ENCODE measurements at places on chromosomes 16 and 17. TPM values are rescaled to one million over a fixed set of nuclear protein-coding genes. Genes with fewer than 3 reads are reported as not detected.

The CHST4 gene
- total RNA-seq: not detected

The TBC1D3E gene
- not detected for total RNA-seq

The KRT28 gene
- total RNA-seq: not detected

GRCh38 chr16:30786936-30787612 lies at the start of gene ZNF629:
Gene ZNF629 (minus strand): TSS chr16:30787205. CDS start chr16:30784482, 2,723 bp downstream.
- peak within 1 kb of the TSS; percentile 43 for H3K4me3 ChIP-seq
- DNase-seq: peak; percentile 67
- H3K27ac ChIP-seq: peak within 1 kb of the TSS; percentile 84
- peaks cover 13% of the 10 kb centered on the region for H3K4me1 ChIP-seq
- H3K27me3 ChIP-seq: no peaks in the 10 kb centered on the region

DNA sequence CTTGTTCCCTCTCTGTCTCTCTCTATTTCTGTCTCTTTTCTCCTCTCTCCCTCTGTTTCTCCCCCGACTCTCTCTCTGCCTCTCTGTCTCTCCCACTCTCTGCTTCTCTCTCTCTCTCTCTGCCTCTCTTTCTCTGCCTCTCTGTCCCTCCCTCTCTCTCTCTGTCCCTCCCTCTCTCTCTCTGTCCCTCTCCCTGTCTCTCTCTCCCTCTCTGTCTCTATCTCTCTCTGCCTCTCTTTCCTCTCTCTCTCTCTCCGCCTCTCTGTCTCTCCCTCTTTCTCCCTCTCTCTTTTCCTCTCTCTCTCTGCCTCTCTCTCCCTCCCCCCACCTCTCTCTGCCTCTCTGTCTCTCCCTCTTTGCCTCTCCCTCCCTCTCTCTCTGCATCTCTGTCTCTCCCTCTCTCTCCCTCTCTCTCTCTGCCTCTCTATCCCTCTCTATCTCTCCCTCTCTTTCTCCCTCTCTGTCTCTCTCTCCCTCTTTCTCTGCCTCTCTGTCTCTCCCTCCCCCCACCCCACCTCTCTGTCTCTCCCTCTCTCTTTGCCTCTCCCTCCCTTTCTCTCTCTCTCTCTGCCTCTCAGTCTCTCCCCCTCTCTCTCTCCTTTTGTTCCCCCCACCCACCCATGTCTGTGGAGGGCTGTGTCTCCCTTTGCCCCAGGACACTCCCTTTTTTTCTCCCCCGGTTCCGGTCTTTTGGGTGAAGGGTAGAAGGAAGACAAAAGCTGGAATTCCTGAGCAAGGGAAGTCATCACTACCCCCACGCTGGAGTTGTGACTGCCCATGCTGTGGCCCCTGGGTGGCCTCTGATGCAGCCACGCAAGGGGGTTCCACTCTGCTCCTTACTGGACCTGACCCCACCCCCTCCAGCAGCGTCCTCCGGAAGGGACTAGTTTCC lies 27.1 kb upstream of the MGAT5B start:
- no peak for DNase-seq
- H3K4me1 ChIP-seq: no peaks in the 10 kb centered on the region
- no peak overlapping the region for H3K4me3 ChIP-seq
- H3K36me3 ChIP-seq: no peaks in the 10 kb centered on the region

All from thyroid gland (tissue), 4 donors.